NCI-H524 (cell line): ENCODE measurements at places on chromosomes 2 and 18.

DNA sequence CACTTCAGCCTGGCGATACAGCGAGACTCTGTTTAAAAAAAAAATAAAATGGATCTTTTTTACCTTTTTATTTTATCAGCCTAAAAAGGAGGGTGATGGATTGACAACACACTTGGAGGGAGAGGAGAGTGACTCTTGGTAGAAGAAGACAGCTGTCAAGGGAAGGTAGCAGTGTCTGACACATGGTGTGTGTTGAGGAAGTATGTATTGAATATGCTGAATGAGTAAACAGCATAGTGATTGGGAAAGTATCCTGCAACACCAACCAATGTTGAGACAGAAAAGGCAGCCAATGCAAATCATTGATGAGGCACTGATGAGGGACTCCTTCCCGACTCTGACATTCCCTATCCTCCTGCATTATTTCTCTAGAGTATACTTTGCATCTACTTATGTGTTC lies 306.4 kb downstream of the LPIN1 start:
- no peak for DNase-seq

GRCh38 chr2:190648289-190649034 lies 421 bp upstream of the NAB1 start:
- DNase-seq = peak; percentile 46

DNA sequence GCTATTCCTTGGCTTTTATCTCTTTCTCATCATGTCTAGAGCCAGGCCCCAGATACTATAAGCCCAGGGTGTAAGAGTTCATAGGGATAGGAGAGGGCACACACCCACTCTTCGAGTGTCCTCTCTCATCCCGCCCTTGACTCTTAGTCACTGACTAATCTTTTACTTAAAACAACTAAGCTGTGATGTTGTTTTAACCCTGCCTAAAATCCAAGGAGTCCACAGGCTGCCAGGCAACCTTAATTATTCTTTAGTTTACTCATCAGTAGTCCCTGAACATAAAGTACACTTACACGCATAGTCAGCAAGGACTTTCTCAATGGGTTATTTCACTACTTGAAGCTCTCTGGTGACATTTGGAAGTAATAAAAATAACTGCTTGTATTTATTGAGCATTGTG lies 28.4 kb downstream of the GREB1L start:
- DNase-seq = no peak

DNA sequence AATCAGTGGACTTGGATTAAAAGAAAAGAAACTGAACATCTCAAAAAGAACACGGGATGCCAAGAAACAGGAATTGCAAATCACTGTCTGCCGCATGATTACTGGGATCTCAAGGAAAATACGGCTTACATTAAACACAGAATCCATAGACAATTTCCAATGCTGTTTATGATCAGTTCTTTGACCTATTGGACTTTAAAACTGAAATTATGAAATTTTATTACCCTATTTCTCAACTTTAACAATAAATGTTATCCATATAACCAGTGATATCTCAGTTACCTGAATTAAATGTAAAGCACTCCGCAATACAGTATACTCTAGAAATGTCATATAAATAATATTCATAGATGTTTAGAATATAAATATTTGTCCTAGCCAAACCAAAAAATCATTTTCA lies 1556.9 kb upstream of the NXPH2 start:
- DNase-seq = no peak

GRCh38 chr2:189060096-189060642 lies 86.0 kb downstream of the COL3A1 start:
- no peak for DNase-seq

GRCh38 chr2:232396683-232397082 lies 10.0 kb upstream of the ALPG start:
- no peak for DNase-seq

GRCh38 chr2:31580321-31581117 lies at the start of gene SRD5A2:
Gene SRD5A2, minus strand, starts transcription at chr2:31580938. Its CDS starts 38 bp downstream, at chr2:31580900.
- no peak for DNase-seq

DNA sequence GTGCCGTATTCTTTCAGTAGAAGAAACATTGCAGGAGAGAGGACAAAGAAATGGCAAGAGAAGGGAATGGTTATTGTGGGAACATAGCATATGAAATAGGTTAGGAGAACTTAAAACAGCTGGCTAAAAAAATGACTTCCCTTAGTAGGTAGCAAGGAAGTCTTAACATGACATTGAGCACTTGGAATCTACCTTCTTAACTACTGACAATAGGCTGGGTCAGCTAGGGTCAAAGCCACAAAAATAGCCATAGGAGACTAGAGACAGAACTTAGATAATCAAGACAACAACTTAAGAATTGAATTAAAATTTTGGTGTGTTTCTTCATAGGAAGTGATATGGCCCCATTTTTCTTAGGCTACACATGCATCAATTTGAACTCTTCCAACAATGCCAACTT lies 227.9 kb downstream of the TCF4 start:
- no peak for DNase-seq

- DNase-seq = no peak
These were observed 5.9 kb upstream of the GULP1 start for GRCh38 chr2:188285774-188286173.

DNA sequence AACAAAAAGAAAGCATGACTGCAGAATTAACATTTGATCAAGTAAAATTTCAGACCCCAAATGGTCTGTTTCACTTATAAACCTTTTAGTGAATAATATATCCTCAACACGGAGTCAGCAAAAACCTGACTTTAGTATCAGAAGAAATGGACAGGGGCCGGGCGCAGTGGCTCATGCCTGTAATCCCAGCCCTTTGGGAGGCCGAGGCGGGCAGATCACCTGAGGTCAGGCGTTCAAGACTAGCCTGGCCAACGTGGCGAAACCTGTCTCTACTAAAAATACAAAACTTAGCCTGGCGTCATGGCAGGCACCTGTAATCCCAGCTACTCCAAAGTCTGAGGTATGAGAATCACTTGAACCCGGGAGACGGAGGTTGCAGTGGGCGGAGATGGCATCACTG lies 3.0 kb downstream of the OR6B3 start:
- no peak for DNase-seq

- no peak for DNase-seq
These were observed 9.0 kb downstream of the STEAP3 start for GRCh38 chr2:119232666-119232993.

- DNase-seq = no peak
These were observed 70.4 kb downstream of the RHBDD1 start for GRCh38 chr2:226906163-226906693.

DNA sequence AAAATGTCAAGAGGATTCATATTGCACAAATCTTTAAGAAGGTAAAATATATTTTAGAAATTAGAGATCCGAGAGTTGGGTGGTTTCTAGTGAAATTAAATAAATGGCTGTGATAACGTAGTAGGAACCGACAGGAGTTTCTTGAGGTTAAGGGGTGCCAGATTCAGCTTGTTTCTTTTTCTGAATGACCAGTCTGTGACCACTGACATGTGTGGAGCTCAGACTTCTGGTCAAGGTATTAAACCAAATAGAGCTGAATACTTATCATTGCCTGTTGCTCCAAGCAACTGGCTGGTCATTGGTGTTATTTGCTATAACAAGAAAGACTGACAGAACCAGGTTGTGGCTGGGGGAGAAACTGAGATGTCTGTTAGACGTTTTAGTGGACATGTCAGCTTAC lies 408.2 kb upstream of the HS6ST1 start:
- DNase-seq = no peak

DNA sequence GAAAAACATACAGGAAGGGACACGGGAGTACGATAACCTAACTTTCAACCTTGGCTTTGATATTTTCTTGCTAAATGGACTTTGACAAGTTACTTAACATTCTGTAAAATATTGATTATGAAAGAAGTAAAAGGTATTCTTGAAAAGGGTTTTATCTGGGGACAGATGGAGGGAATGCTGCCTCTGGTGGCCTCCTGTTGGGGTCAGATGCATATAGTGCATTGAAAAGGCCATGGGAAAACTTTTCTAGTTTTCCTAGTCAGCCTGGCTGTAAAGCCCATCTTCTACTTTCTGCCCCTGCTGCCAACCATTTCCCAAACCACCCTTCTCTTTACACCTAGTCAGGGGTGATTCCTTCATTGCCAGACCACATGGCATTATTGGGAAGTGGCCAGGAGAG lies 22.2 kb upstream of the MSTN start:
- DNase-seq = no peak

- no peak for DNase-seq
These were observed 320.0 kb downstream of the FSIP2 start for GRCh38 chr2:186058614-186059013.

GRCh38 chr2:237904831-237905599 lies 45.6 kb downstream of the RAMP1 start:
- no peak for DNase-seq

- no peak for DNase-seq
These were observed 104.3 kb downstream of the ABCA12 start for GRCh38 chr2:215034154-215034553.

DNA sequence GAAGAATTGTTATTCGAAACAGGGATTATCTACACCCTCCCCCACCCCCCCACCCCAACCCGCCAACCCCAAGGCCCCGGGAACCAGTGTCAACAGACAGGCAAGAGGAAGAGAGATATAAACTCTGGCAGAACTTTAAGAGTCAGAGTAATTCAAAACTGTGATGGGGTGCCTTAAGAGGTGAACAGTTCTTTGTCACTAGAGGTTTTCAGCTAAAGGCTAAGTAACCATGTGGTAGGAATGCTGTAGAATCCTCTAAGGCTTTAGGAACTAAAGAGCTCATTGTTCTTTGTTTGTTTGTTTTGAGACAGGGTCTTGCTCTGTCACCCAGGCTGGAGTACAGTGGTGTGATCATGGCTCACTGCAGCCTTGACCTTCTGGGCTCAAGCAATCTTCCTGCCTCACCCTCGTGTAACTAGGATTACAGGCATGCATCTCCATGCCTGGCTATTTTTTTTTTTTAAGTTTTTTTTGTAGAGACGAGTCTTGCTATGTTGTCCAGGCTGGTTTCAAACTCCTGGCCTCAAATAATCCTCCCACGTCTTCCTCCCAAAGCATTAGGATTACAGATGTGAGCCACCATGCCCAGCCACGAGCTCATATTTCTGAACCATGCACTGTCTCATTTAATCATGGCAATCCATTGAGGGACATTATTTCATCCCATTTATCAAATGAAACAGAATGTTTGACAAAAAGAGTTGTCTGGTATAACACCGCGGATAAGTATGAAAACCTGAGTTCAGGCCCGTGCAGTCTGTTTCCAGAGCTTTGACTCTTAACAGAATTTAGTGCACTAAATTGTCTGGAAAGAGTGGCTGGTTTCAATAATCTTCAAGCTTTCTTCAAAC lies 20.8 kb upstream of the TMEM17 start:
- no peak for DNase-seq

- DNase-seq = no peak
These were observed 654 bp upstream of the MARCHF7 start for GRCh38 chr2:159711562-159712142.

DNA sequence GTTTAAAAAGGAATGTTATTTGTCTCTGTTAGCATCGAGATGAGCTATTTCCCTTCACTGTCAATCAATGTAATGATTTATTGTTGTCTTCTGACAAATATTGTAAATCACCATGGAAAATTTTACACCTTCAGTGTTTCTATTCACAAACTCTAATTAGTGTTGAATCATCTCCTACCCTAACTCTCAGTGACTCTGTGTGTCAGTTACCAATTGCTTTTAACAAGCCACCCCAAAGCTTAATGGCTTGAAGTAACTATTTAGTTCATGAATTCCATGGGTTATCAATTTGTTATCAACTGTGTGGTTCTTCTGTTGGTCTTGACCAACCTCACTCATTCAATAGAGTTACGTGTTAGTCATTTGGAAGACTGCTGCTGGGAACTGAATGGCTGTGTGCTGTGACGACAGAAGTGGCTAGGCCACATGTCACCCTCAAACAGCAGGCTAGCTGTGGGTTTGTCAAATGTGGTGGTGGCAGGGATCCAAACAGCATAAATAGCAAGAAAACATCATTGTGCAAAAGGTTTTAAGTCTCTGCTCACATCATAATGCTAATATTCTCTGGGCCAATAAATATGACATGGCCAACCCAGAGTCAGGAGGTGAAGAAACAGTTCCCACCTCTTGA lies 910.8 kb upstream of the CDH2 start:
- DNase-seq = no peak

DNA sequence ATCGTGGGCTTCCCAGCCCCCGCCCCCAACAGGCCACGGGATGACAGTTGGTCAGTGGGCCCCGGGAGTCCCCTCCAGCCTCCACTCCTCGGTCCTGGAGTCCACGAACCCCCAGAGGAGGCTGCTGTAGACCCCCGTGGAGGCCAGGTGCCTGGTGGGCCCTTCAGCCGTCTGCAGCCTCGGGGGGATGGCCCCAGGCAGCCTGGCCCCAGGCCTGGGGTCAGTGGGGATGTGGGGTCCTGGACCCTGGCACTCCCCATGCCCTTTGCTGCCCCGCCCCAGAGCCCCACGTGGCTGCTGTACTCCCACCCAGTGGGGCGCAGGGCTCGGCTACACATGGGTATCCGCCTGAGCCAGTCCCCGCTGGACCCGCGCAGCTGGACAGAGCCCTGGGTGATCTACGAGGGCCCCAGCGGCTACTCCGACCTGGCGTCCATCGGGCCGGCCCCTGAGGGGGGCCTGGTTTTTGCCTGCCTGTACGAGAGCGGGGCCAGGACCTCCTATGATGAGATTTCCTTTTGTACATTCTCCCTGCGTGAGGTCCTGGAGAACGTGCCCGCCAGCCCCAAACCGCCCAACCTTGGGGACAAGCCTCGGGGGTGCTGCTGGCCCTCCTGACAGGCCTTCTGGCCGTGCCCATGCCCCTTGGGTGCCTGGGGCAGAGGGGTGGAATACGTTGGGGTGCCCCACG lies 7.6 kb downstream of the NEU4 start:
- DNase-seq = no peak

DNA sequence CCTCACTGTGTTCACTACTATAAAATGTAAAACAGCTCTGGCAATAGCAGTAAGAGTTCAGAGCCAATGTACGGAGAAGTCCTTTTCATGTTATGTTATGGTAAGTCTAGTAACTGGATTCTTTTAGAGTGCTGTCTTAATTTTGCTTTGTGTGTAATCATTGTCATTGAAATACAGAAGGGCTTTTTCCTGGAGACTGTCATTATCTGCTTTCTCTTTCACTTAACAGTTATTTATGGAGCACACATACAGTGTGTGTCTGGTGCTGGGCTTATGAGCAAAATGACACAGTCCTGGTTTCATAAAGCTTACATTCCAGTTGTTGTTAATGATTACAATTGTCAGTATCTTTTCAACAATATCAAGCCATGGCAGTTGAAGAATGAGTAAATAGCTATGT lies 95.5 kb downstream of the CCDC102B start:
- DNase-seq = no peak

- DNase-seq = no peak
These were observed 40.3 kb downstream of the DAPL1 start for GRCh38 chr2:158835431-158835830.

DNA sequence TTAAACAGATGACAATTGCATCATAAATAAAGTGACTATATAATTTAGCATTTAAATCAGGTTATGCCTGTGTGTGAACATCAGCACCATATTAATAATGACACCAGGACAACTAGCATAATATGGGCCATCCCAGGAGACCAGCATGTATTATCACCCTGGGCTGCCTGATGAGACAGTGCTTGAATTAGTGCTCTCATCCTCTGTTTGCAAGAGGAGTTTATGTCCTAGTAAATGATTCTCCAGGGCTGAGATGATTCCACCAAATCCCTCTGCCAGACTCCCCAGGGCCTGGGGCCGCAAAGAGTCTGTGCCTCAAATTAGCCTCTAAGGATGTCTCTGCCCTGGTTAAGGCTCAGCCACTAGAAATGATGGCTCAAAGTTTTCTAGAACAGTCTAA lies 97.7 kb downstream of the SGPP2 start:
- no peak for DNase-seq
